Mononuclear cell (primary cell): ENCODE measurements at places on chromosomes 11 and 22. TPM values are rescaled to one million over a fixed set of nuclear protein-coding genes. Genes with fewer than 3 reads are reported as not detected.

SYT7 gene
- total RNA-seq = under 0.01 TPM

PEX26 gene
- 15.5 TPM for total RNA-seq

SHISA8 gene
- 0.52 TPM for total RNA-seq

MYBPC3 gene
- total RNA-seq = 0.21 TPM

BAIAP2L2 gene
- 0.31 TPM for total RNA-seq

TIMP3 gene
- total RNA-seq = 0.21 TPM

CBX6 gene
- total RNA-seq = 28.7 TPM

MPZL3 gene
- total RNA-seq = 16.7 TPM

TEAD1 gene
- not detected for total RNA-seq

PNPLA3 gene
- total RNA-seq = not detected

CLCF1 gene
- total RNA-seq = 11.0 TPM

WBP2NL gene
- total RNA-seq = 0.42 TPM

PRR5L gene
- total RNA-seq = 19.5 TPM

KRTAP5-10 gene
- not detected for total RNA-seq

FREY1 gene
- total RNA-seq = 1.6 TPM
